T-helper 17 cell (primary cell): ENCODE measurements at places on chromosomes 2 and 18.

DNA sequence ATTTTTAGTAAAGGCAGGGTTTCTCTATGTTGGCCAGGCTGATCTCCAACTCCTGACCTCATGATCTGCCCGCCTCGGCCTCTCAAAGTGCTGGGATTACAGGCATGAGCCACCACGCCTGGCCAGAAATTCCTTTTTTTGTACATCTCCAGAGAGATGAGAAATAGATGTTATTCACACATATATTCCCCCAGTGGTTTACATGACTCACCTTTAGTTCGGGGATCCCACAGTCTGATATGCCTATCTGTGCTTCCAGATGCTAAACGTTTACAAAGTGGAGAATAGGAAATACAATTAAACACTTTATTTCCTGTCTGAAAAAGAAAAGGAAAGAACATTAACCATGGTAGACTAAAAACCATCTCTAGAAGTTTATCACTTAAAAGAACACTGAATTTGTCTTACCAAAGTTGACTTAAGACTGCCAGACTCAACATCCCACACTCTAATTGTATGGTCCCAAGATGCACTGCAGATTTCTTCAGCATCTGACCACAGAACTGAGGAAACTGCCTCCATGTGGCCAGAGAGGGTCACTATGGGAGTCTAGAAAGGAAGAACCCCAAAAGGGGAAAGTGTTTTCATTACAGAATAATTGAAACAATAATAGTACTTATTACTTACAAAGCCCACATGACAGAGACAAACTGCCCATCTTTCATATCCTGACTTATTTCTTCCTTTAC is 12.6 kb upstream of the ICA1L start:
- no peak for DNase-seq

GRCh38 chr18:63783394-63783793 is 8.2 kb downstream of the SERPINB7 start:
- DNase-seq = no peak

DNA sequence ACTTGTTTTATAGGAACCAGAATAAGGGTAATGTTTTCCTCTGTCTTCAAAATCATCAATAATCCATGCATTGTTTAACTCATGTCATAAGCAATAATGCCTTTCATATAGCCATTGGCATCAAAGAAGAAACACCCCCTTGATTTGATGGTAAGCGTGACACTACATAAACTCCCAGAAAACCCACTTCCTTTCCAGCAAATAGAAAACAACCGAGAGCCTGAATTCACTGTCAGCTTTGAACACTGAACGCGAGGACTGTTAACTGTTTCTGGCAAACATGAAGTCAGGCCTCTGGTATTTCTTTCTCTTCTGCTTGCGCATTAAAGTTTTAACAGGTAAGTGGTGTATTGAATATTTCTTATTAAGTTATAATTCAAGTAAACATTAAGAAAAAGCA is at the start of gene ICOS:
Gene ICOS, plus strand, starts transcription at position 229 of the 400 bp plus-strand sequence. Its CDS starts 52 bp downstream, at position 281.
- peak; percentile 42 for DNase-seq

- no peak for DNase-seq
Observed at GRCh38 chr18:78720456-78721237, 259.0 kb upstream of the SALL3 start.

DNA sequence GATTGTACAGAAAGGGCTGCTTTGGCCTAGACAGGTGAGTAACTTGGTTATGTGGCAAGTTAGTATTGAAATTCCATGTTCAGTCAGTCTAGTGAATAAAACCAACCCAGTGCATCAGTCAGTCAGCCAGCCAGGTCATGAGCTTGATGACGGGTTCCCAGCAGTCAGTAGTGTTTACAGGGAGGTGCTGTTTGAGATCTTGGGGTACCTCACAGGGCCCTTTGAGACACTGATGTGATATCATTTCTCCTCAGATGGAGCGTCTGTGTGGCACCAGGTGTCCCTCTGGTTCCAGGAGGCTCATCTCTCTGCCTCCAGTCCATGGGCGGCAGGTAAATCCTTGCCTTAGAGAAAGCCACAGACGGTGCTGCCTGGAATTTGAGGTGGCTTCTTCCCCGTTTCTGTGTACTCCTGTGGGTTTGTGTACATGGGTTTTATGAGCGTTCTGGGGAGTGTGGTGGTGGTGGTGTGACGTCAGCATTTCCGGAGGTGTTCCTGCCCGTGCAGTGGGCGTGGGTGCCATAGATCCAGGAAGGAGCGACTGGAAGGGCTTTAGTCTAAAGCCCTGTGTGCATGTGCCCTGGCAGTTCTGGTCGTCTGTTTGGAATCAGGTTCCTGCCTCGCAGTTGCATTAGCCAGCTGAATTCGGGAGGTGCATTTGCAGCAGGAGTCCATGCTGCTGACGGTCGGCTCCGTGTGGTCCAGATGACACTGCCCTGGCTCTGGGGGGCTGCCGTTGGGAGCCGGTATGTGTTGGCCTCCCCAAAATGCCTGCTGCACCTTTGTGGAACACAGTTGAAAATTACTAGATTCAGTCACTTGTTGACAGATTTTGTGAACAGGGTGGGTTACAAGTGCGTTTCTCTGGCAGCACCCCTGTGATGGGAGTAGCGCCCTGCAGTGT is 2.1 kb downstream of the CTDP1 start:
- DNase-seq = peak; percentile 42

- DNase-seq = no peak
Observed at GRCh38 chr2:31354837-31355236, 59.7 kb downstream of the XDH start.

- no peak for DNase-seq
Observed at GRCh38 chr2:206040525-206040924, 45.4 kb downstream of the INO80D start.

GRCh38 chr18:77218642-77219041 is 31.0 kb upstream of the GALR1 start:
- DNase-seq = no peak

DNA sequence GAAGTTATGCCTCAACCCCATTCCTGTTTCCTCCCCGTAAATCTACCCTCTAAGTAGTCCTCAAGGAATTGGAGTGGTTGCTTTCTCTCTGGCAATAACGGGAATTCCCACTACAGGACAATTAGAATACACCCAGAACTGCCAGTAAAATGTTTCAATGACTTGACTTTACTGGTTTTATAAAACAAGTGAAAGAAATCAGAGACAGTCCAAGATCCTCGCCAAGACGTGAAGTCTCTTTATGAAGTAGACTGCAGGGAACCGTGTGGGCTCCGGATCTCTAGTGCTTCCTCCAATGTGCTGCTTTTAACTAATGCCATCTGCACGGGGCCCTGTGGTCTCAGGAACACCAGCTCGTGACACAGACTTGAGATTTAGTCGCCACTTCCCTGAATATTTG is 101.4 kb downstream of the CPO start:
- no peak for DNase-seq

DNA sequence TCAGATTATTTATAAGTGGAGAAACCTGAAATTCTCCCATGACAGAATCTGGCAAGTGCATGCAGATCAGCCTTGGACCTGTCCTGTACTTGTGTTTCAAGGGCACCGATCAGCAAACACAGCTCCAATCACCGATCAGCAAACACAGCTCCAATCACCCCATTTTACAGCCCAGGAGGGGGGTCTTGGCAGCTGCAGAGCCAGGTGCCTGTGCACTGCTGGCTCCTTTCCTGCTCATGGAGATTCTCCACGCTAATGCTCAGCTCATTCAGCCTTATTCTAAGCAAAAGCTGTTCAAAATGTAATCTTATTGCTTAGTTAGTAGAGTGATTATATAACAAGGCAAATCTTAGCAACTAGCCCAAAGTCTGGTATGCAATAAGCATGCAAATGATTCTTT is 623.1 kb upstream of the HS6ST1 start:
- DNase-seq = no peak

DNA sequence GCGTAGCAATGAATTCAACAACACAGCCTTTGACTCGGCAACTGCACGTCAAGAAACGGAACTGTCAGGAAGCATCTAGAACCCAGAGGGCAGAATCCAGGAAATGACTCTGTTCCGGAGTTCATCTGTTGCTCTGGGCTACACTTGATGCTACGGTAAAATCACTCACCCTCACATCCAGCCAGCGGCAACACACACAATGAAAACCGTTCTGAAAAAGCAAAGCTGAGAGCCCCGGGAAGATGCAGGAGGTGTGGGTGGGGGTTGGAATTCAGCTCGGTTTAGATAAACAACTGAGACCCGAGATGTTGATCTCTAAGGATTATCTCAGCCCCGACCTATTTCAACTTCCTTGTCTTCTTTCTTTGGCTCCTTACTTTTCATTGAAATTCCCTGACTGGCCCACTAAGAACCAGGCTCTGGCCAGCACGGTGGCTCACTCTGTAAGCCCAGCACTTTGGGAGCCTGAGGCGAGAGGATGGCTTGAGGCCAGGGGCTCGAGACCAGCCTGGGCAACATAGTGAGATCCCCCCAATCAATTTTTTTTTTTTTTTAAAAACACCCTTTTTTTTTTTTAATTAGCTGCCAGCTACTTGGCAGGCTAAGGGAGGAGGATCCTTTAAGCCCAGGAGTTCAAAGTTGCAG is 13.3 kb upstream of the RAB17 start:
- peak; percentile 25 for DNase-seq

DNA sequence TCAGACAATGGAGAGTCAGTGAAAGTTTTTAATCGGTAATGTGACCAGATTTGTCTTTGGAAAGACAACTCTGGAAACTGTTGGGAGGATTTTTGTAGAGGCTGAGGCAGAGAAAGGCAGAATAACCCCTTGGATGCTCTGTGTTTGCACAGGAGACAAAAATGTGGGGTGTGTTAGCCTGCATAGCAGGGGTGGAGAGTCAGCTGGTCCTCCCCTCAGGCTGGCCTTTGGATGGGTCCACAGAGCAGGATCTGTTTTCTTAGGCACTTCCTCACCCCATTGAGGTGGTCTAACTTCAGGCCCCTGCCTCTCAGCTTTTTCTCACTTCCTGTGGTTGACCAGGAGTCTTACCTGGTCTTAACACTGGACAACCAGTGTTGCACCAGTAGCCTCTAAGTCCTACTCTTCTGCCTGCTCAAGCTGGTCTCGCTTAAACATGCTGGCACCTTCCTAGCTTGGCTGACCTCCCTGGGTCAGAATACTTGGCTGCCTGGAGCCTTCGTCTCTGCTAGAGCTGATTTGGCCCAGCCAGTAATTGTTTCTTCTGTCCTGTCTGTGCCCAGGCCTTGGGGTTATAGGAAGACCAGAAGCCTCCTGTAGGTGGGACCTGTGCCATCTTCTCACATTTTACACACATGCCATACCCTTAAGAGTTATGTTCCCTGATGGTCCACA is 259.8 kb upstream of the RASGRP3 start:
- no peak for DNase-seq

DNA sequence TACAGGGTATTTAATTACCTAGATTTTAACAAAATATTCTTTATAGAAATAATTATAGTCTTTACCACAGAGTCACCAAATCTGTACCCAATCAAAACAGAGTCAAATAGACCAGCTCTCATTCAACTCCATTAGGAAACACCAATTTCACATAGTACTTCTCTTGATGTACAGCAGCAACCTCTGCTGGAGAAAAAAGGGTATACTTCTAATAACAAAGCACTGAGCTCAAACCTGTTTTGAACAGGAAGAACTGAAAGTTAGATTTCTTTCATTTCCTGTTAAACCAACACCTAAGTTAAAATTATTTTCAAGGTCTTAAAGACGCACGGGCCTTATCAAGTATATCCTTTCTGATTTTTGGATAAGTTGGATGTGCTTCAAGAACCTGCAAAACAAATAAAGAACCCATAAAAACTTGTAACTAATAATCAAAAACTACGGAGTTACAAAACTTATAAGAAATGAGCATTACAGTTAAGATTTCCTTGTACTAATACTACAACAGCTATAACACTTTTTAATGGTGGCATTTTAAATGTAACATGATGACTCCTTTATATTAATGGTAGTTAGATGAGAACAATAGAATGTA is 79.0 kb downstream of the TTC21B start:
- no peak for DNase-seq

- no peak for DNase-seq
Observed at GRCh38 chr2:181848261-181848886, 43.2 kb upstream of the ITPRID2 start.

- DNase-seq = no peak
Observed at GRCh38 chr2:137193401-137193800, 428.1 kb downstream of the THSD7B start.

- DNase-seq = no peak
Observed at GRCh38 chr2:118982039-118982438, 40.0 kb downstream of the MARCO start.

DNA sequence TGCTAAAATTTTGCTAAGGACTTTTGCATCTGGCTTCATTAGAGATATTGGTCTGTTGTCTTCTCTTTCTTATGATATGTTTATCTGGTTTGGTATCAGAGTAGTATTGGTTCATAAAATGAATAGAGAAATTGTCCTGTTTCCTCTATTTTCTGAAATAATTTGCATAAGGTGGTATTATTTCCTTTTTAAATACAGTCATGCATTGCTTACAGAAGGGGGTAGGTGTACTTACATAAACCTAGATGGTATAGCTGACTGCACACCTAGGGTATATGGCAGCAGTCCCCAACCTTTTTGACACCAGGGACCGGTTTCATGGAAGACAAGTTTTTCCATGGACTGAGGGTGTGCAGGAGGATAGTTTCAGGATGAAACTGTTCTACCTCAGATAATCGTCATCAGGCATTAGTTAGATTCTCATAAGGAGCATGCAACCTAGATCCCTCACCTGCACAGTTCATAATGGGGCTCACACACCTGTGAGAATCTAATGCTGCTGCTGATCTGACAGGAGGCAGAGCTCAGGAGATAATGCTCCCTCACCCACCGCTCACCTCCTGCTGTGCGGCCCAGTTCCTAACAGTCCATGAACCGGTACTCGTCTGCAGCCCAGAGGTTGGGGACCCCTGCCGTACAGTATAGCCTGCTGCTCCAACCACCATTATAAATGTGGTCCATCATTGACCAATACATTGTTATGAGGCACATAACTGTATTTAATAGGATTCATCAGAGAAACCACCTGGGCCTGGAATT is 189.2 kb downstream of the FAM210A start:
- no peak for DNase-seq
